Upper lobe of left lung (tissue), 6 donors: ENCODE measurements at places on chromosomes 11 and 22.

GRCh38 chr11:108836541-108836940 lies 171.7 kb downstream of the DDX10 start:
- DNase-seq: no peak

DNA sequence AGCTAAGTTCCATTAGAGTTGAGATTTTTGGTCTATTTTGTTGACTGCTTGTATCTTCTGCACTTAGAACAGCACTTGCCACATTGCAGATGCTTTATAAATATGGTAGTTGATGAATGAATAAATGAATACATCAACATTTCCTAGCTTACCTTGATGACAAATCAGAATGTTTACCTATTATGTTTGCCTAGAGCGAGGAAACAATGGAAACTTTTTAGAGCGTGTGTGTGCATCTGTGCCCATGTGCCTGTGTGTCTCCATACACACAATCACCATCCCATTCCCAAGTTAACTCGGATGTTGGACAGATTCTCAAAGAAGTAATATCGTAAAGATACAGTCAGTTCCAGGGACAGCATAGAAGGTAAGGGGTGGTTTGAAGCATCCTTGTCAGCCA lies 139.1 kb downstream of the DBX1 start:
- no peak for DNase-seq

GRCh38 chr11:118318581-118319336 lies 14.2 kb downstream of the CD3E start:
- no peak for DNase-seq

DNA sequence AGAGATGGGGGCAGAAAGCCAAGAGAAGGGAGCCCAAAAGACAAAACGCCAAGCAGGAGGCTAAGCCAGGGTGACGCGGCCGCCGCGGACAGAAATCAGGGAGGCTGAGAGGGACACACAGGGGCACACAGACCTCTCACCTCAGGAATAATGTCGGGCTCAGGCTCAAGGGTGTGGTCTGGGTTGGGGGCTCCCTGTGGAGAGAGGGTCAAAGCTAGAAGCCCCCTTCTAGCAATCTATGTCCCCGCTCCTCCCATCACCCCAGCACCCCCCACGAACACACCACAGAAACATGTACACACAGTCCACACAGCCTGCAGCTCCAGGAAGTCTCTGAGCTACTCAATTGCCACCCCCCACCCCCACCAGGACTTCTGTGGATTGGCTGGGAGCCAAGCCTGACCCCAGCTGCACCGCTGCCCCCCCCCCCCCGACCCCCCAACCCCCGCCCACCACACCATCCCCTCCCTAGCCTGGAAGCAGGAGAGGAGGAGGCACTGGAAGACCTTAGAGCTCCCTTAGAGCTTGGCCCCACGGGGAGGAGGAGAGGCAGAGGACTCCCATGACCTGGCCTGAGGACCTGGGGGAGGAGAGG lies 6.9 kb downstream of the BCL9L start:
- no peak for DNase-seq
